ENCODE measurements at places on chromosomes 6 and 20. TPM values are rescaled to one million over a fixed set of nuclear protein-coding genes. Genes with fewer than 3 reads are reported as not detected.

CST2 gene
- total RNA-seq: not detected

SOX4 gene
- total RNA-seq: 418 TPM

KCNS1 gene
- total RNA-seq: 1.2 TPM

OR2J3 gene
- not detected for total RNA-seq

RCAN2 gene
- 15.1 TPM for total RNA-seq

SIGLEC1 gene
- under 0.01 TPM for total RNA-seq

TLDC2 gene
- total RNA-seq: under 0.01 TPM

RAET1E gene
- total RNA-seq: not detected

POM121L2 gene
- total RNA-seq: not detected

CFAP61 gene
- 2.0 TPM for total RNA-seq

KCNQ5 gene
- total RNA-seq: 12.6 TPM

BPIFA1 gene
- not detected for total RNA-seq

C20orf173 gene
- total RNA-seq: under 0.01 TPM

BHLHE23 gene
- total RNA-seq: not detected

NRN1 gene
- total RNA-seq: 9.8 TPM

IFNGR1 gene
- 66.4 TPM for total RNA-seq

LY6G6F gene
- total RNA-seq: not detected

DBNDD2 gene
- 2.9 TPM for total RNA-seq

All from frontal cortex (tissue), 4 donors.